ENCODE measurements at places on chromosomes 11 and 22. TPM values are rescaled to one million over a fixed set of nuclear protein-coding genes. Genes with fewer than 3 reads are reported as not detected.
A peak's percentile ranks its signal among the peaks of the same experiment; 100 is the strongest.

NCR3LG1 gene
- 6.0 TPM for total RNA-seq

RFPL3 gene
- not detected for total RNA-seq

DNA sequence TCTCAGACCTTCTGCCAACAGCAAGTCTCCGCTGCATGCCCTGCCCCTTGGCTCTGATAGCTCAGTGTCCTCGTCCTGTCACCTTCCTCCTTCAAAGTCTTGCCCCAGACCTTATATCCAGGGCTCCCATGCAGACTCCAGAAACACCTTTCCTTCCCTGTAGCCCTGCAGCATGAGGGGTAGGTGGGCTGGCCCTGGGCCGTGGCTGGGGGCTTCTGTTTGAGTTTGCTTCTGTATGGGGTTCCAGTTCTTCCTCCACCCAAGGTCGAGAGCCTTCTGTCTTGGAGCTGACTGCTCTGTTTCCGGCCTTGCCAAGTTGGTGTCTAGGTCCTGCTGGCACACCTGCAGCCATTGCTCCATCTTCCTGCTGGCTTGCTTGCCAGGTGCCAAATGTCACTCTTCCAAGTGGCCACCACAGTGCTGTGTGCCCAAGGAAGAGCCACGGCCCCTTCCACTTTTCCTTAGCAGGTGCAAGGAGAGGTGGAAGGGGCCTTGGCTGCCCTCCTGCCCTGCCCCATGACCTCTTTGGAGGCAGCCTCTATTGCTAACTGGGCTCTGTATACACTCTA lies 74.8 kb upstream of the NECTIN1 start:
- no peak for DNase-seq

- DNase-seq = no peak
These were observed 6.5 kb downstream of the PELI3 start for GRCh38 chr11:66473167-66473566.

DNA sequence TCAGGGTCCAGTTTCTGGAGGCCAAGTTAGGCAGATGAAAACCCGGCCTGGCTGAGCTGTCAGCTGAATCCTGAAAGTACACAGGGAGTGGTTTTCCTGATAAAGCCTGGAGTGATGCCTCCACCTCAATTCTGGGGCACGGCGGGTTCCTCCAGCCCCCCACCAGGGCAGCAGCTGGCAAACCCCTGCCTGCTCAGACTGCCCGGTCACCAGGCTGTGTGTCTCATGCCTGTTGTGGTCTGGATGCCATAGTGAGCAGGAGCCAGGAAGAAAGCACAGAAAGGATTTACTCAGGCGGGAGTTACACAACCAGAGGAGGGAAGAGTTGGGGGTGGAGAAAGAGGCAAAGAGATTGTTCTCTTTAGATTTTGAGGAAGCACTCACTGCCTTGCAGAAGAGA lies 119.9 kb upstream of the RASSF10 start:
- no peak for DNase-seq

DNA sequence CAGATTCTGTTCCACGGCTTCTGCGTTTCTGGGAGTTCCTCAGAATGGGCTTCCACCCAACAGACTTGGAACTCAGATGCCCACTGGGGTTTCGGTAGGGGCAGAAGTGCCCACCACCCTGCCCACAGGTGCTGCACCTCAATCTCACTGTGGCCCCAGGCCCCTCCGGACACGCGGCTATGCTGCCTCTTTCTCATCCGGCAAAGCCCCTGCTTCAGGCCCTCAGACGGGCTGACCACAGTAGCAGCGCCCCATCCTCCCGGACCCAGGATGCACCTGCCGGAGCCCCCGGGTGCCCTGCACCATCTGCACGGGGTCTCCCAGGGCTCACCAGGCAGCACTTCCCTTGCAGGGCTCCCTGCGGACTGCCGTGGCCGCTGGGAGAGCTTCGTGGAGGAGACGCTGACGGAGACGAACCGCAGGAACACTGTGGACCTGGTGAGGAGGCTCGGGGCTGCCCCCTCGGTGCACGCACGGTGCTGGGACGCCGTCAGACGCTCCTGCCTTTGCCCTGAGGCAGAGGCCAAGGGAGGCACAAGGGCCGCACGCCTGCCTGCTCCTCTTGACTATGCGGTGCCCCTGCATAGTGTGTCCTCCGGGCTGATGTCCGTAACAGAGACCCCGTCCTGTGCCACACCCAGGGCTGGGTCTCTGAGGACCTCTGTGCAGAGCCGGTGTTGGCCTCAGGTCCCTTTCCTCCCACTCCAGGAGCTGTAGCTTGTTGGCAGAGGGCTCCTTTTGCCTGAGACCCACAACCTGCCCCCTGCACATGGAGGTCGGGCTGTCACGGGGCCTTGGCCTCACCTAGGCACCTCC lies 38.6 kb downstream of the SBF1 start:
- no peak for DNase-seq

DNA sequence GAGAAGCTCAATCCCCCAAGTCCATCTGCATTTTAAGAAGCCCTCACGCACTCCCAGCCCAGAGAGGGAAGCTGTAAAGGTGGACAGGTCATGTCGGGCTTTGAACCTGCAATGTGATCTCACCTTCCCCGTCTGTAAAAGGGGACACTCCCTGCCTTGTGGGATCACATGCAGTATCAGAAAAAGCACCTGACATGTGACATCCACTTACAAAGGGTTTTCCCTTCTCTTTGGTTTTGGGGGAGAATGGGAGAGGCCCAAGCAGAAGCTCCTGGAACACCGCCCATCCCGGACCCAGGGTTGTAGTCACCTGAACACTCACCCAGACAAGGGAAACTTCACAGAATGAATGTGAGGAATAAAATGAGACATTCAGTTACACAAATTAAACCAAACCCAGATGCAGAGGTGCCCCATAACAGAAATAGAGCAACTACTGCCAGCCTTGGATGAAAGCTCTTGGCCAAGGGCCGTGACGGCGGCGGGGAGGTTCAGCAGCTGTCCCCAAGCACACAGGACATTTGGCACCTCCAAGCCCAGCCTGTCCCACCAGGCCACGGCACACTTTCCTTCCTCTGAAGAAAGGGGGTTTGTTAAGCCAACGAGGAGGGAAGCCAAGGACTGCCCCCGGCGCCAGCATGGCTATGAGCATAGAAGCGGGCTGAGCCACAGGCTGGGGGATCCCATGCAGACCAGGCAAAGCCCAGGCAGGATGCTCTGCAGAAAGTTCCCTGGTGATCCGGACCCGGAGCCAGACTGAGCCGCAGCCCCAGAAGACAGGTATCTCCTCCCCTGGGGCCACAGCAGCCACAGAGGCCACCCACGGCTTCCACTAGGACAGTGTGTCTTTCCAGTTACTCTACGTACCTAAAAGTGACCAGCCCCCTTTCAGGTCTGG lies 3.8 kb downstream of the BID start:
- no peak for DNase-seq

GRCh38 chr11:1521382-1522080 lies 35.0 kb upstream of the MOB2 start:
- no peak for DNase-seq

DNA sequence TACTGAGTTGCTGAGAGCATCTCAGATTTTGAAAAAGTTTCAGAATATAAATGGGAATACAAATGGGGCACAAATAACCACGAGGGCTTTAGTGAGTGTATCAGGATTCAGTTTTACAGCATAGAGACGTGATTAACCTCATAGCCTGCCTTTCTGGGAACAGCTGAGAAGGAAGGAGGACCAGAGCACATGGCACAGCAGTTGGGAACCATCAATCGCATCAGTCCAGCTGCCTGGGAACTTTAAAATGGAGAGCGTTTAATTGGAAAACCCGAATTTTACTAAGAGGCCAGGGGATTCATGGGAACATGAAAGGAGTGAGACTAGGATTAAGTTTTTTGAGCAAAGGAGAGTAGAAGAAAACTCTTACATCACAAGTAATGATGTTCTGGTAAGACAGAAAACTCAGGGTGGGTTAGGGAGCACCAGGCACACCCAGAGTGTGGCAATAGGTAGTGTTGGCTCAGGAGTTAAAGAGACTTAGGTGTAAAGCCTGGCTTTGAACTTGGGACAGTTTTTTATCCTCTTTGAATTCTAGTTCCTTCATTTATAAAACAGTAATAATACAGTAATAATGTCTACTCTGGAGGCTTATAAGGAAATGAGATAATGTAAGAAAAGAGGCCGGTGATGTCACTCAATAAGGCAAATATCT lies 40.2 kb downstream of the FZD4 start:
- DNase-seq = no peak

GRCh38 chr11:71425860-71426259 lies 22.3 kb downstream of the DHCR7 start:
- DNase-seq = no peak

DNA sequence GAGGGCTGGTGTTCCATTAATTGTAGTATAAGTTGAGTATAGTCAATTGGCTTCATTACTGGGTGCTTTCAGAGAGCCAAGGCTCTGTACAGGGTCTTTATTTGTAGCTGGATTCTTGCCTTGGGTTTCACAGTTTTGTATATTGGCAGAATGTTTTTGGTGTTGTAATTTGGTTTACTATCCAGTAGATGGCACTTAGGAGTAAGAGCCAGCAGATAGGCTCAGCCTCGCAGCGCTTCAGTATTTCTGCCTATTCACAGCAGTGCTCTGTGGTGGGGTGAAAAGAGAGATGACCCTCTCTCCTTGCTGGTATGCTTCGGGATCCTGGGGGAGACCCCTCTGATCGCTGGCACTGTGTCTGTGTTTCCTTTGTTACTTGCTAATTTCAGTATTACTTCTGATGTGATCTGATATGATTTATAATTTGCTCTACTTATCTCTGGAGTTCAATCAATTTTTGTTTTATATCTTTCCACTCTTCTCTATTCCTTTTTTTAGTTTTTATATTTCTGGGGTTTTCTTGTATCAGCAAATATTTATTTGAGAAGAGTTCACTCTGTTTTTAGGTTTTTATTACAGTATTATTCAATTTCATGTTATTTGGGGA lies 52.2 kb downstream of the ANO5 start:
- DNase-seq = no peak

DNA sequence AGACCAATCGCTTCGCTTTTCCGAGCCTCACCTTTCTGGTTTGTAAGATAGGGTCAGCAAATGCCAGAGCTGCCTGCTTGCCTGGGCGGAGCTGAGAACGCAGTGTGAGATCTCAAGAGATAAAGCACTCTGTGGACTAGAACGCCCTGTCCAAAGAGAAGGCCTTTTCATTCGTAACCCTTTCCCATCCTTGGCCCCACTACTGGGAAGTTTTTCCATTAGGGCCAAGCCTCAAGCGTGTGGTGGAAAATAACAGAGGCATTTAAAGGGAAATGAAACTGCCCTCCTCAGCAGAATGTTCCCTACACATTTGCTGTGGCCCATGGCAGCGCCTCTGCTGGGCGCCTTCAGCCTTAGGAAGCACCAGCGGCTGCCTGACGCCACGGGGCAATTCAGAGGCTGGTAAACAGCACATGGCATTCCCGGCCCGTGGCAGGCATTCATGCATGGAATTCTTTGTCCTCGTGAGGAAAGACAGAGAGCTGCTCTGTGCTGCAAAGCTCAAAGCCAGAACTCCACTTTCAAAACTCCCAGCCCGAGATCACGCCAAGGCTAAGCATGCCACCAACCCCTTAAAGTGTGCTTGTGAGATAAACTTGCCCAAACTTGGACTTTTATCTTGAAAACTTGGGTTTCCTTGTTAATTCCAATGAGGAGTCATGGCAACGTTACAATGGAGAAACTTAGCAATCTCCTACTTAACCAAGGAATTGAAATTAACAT lies 38.1 kb downstream of the AHNAK start:
- no peak for DNase-seq

DNA sequence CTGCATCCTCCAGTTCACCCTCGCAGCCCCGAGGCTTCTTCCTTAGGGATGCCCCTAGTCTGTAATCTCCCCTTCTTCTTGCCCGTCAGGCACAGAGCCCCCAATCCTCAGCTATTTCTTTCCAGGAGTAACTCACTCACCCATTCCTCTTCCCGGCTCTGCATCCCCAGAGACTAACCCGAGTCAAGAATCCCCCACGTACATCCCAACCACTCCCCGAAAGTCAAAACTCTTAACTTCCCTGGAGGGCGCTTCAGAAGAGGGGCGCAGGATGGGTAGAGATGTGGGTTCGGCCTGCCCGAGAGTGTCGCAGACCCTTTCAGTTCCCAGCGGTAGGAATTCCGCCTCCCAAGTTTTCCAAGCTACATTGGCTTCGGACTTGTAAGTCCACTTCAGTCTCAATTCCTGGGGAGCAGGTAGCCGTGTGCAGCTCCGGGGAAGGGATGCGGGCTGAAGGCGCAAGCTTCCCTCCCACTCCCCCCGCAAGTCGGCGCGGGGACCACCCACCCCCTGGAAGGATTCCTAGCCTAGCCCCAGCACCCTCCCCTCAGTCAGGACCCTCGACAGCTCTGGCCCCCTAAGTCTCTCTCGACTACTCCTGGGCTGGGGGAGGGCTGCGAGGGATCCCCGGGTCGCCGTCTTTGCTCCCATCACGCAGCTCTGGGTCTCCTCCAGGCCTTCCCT lies 871 bp downstream of the BDNF start:
- no peak for DNase-seq

DNA sequence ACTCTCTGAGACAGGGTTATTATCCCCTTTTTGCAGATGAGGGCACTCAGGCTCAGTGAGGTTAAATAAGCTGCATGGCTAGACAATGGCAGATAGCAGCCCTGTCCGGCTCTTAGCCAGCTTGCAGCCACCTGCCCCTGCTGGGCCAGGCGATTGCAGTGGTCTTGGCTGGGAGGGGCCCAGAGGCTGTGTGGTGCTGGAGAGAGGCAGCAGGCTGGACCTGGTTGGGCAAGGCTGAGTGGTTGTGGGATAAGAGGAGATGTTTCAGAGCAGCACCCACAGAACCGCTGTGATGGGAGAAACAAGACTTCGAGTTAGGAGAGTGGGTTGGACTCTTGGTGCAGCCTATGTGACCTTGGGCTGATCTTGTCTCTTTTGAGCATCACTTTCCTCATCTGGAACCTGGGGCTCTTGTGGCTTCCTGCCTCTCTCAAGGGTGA lies 25.5 kb downstream of the PTPRJ start:
- DNase-seq = no peak

DNA sequence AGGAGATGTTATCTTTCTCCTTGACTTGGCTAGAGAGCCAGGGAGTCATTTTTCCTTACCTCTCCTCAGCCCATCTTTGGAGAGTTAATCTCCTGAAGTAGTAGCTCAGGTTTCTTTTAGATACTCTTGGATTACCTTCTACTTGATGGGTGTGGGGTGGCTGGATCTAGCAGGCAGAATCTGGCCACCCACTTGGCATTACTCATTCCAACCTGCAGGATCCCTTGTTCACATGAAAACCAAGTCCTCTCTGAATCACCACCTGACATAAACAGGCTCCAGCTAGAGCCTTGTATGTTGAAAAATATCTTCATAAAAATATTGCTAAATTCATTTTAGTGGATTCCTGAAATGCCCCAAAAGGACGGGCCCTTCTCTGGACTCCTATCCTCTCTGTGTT lies 250.6 kb upstream of the PLET1 start:
- no peak for DNase-seq

DNA sequence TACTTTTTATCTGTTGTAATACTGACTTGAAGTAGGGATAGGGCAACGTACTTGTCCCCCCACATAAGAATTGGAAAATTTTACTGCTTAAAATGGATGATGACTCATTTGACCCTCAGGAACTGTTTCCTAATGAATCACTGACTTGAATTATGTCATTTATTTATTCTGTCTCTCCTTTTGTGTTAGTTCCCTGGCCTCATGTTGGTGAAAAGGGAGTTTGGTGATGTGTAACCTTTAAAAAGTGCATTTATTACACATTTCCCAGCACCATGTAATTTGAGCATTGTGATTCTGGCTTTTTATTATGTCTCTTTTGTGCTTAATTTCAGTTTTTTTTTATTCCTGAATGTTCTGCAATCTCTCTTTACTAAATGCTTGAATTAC lies 20.3 kb upstream of the PGM2L1 start:
- no peak for DNase-seq

GRCh38 chr11:77074626-77075221 lies 8.0 kb downstream of the CAPN5 start:
- peak; percentile 31 for DNase-seq

- DNase-seq = no peak
These were observed 122.8 kb downstream of the SHANK2 start for GRCh38 chr11:71129624-71130023.

GRCh38 chr22:24485608-24486007 lies 9.5 kb upstream of the UPB1 start:
- no peak for DNase-seq
